ENCODE measurements at places on chromosomes 3 and 15. TPM values are rescaled to one million over a fixed set of nuclear protein-coding genes. Genes with fewer than 3 reads are reported as not detected.

The IMPG2 gene
- polyA plus RNA-seq = 1.2 TPM

DNA sequence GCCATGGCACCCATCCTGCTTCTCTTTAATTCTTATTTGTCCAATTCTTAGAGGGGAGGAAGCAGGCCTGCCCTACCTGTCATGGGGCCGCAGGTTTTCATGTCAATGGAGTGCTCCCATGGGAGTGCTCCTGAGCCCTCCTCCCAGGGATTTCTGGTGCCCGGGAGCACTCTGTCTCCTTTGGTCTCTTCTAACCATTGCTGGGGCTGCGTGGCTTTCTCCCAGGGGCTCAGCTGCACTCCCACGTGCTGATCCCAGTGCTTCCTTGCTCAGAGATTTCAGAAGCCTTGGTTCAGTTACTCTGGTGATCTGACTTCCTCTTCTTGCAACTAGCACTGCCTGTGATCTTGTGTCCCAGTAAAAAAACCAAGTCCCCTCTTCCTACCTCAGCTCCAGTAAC is 68.0 kb upstream of the ARL8B start:
- DNase-seq = peak; percentile 43

- DNase-seq = no peak
Observed at GRCh38 chr15:81265256-81265943, 58.5 kb downstream of the STARD5 start.

DNA sequence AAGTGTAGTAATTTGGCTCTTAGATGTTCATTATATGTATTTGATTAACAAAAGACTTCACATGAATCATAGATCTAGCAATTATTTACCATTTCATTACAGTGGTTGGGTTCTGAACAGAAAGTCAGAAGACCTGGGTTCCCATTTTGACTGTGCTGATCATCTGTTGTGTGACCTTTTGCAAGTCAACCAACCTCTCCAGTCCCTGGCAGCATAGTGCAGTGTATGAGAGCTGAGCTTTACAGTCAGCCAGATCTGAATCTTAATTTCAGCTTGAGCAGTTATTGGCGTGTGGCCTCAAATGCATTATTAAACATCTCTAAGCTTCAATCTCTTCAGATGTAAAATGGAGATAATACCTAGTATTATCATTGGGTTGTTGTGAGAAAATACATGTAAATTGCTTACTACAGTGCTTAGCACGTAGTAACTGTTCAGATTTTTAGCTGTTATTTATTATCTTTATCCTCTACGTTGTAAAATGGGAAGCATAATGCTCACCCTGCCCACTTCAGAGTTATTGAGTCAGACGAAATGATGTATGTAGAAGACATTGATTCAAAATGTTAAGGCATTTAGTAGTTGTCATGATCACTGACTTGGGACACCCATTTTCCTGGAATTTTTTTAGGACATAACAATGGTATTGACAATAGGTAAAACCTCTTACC is 104.0 kb downstream of the KLHL25 start:
- no peak for DNase-seq

The TP63 gene
- 11.1 TPM for polyA plus RNA-seq

GRCh38 chr3:154507727-154508126 is 77.7 kb upstream of the GPR149 start:
- DNase-seq = no peak

- DNase-seq = no peak
Observed at GRCh38 chr3:81315030-81315429, 446.4 kb downstream of the GBE1 start.

- no peak for DNase-seq
Observed at GRCh38 chr15:73335471-73335870, 33.3 kb downstream of the HCN4 start.

DNA sequence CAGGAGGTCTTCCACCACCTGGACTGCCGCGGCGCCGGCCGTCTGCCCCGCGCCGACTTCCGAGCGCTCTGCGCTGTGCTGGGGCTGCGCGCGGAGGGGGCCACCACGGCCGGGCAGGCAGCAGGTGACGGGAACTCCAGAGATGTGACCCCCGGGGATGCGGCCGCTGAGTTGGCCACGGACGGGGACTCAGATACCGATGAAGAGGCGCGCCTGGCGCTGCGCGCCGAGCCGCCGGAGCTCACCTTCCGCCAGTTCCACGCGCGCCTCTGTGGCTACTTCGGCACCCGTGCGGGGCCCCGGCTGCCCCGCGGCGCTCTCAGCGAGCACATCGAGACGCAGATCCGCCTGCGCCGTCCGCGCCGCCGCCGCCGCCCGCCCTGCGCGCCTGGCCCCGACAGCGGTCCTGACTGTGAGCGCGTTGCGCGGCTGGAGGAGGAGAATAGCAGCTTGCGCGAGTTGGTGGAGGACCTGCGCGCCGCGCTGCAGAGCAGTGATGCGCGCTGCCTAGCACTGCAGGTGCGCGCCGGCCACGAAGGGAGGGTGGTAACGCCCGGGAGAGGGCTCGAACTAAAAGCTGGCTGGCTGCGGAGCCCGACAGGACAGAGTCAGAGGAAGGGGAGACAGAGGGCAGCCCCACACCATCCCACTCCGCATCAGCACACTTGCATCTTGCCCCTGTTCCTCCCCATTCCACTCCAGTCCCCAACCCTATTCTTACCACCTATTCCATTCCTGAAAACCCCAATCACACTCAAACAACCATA is 885 bp downstream of the EFCC1 start:
- DNase-seq = no peak

The NOX5 gene
- 0.37 TPM for polyA plus RNA-seq

- DNase-seq = no peak
Observed at GRCh38 chr15:29470311-29470710, 200.7 kb upstream of the NSMCE3 start.

GRCh38 chr3:64441861-64442260 is 216.6 kb upstream of the PRICKLE2 start:
- DNase-seq = no peak

The SLC24A5 gene
- 2.3 TPM for polyA plus RNA-seq

- no peak for DNase-seq
Observed at GRCh38 chr3:78565712-78566111, 1202.1 kb downstream of the ROBO1 start.

The ARRDC4 gene
- polyA plus RNA-seq = 14.7 TPM

The CCR8 gene
- polyA plus RNA-seq = not detected

DNA sequence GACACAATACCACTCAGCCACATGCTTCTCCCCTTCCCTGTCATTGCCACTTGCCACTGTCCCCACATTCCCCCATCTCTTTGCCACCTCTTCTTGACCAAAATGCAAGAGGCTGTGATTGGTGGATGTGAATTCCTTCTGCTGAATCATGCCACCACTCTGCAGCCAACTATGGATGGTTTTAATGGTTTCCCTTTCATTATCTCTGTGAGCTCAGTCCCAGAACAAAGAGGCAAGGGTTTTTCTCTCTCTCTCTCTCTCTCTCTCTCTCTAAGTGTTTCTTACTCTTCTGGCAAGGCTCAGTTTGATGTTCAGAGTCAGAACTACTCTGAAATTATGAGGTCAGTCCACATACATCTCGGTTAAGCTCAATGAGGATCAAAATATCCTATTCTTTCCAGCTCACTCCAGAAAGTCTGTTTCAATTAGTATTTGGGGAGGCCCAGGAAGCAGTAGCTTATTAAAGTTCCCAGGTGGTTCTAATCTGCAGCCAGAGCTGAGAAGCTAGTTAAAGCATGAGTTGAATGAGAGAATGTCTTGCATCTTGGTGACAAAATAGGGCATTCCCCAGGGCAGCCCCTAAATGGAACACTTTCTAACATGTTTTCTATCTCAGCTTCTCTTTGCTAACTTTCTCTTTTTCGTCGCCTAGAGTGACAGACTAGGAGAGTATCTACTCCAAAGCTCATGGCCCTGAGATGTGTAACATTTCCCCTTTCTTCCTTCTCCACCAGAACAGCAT is 8.5 kb upstream of the ILDR1 start:
- no peak for DNase-seq

- no peak for DNase-seq
Observed at GRCh38 chr3:191301782-191302411, 27.3 kb upstream of the CCDC50 start.

The GOLGA8G gene
- polyA plus RNA-seq = not detected

GRCh38 chr15:31733424-31733823 is 296.9 kb upstream of the CHRNA7 start:
- DNase-seq = no peak

- DNase-seq = peak; percentile 91
Observed at GRCh38 chr3:134291319-134292254, 40.9 kb upstream of the RYK start.

The SERPINI2 gene
- polyA plus RNA-seq = not detected

The NRG4 gene
- polyA plus RNA-seq = 0.28 TPM

DNA sequence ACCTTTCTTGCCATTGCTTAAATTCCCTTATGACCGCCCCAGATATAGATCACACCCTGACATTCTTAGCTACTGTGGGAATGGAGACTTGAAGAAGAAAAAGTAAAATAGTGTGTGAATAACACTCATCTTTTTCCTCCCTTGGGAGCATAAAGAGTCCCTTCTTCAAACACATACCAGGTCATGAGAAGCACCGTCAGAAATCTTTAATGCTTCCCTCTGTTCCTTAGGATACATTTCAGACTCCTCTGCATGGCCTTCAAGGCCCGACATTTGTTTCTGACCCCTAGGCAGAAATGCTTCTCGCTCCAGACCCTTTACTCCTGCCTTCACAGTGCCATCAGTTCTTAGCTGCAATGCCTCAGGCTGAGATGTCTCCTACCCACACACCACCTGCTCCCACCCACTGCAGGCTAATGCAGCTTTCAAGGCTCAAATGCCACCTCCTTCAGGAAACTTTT is 143.8 kb upstream of the IL12A start:
- DNase-seq = no peak

- DNase-seq = no peak
Observed at GRCh38 chr3:22236490-22237270, 485.7 kb upstream of the ZNF385D start.

Data from muscle of leg (tissue), 16 donors.